ENCODE measurements at places on chromosomes 2 and 18.

DNA sequence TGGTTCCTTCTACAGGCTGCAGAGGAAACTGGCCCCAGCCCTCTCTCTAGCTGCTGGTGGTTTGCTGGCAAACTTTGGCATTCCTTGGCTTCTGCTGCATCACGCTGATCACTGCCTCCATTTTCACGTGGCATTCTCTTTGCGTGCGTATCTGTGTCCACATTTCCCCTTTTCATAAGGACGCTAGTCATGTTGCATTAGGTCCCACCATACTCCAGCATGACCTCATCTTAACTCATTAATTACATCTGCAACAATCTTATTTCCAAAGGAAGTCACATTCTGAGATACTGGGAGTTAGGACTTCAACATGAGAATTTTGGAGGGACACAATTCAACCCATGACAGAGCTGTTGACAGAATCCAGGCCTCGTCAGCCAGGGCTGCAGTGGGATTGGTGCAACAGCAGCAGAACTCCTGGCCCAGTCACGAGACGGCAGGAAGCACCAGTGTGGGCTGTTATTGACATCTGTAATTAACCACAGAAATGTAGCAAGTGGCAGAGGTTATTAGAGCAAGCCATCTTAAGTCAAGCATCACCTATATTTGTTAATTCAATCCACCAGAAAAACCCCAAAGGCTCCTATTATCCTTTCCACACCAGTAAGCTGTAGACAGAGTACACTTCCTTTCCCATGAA is 132.4 kb downstream of the TMEM163 start:
- no peak for DNase-seq

DNA sequence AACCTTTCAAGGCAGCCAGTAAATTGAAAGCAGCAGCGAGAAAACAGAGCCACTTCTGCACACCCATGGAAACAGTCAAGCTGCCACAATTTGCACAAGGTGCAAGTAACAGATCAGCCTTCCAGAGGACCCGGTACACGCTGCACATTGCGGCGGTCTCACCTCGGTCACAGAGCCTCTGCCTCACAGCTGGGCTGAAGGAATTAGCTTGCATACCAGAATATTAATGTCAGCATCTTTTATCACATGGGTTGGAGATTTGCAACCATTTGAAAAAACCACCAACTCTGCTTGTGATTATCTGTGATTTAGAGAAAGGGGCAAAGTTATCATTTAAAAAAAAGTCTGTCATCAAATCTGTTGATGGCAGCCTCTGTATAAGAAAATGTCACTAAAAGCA is 330.5 kb upstream of the TCF4 start:
- DNase-seq = no peak

GRCh38 chr2:149488706-149489440 is 98.7 kb downstream of the MMADHC start:
- DNase-seq = no peak

DNA sequence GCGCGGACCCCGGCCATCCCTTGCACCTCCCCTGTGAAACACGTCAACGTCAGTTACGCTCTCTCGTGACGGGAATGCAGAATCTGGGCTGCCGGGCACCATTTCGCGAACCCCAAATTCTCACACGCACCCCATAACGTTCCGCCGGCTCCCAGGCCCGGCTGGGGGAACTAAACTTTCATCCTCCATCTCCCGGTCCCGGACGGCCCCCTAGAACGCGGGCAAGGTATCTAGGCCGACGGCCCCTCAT is 544 bp downstream of the DNAJC27 start:
- no peak for DNase-seq

DNA sequence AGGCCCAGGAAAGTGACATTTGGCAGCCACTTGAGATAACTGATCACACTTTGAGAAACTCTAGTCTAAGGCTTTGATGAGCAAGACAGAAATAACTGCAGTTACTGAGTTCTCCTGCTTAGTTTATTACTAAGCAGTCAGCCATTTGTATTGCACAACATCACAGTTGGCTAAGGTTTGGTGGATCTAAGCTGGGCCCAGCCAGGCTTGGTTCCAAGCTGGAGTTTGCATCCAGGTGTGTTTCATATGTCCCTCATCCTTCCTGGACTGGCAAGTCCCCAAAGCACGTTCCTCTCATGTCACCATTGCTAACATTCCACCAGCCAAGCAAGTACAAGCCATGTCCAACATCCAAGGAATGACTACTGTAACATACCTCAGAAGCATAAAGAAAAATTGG is 71.3 kb upstream of the ZNF532 start:
- DNase-seq = no peak

DNA sequence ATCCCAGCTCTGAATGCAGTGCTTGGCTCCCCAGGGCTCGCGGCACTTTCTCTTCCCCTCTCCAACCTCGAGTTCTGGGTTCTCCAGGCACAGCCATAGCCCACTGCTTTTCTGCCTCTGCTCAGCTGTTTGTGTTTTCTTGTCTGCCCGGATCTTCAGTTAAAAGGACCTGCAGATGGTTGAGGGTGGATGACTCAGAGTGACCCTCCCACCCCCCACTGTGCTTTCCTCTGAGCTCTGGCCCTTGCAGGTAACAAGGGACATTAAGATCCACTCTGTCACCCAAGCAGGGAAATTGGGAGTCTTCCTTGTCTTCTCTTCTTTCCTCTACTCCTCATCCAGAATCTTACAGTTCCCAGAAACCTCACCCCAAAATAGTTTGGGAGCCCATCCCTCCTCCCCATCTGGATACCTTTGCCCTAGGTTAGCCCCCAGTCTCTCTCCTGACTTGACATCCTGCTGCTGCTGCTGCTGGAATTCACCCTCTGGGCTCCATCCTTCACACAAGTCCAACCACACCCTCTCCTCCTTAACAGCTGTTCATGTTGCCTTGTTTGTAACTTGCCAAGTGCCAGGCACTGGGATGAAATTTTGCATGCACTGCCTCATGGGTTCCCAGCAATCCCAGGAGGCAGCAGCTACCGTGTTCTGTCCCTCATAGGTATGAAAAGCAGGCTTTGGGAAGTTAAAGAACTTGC is 157.9 kb upstream of the TTC39C start:
- DNase-seq = no peak

DNA sequence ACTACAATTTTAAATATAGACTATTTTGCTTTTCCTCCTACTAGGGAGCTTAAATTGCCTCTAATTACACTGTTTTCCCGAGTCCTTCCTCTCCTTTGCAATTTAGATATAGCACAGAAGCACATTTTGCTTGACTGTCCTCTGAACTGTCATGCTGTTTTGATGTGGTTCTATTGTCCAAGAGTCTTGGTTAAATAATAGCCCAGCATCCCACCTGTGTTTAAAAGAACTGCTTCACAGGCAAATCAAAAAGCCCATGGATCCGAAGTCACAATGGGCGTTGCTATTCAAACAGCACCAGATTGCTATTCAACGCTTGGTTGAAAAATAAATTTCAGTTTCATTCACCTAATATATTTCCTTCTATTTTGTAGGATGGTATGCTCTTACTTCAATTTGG is 22.3 kb upstream of the ACTR3 start:
- DNase-seq = no peak

DNA sequence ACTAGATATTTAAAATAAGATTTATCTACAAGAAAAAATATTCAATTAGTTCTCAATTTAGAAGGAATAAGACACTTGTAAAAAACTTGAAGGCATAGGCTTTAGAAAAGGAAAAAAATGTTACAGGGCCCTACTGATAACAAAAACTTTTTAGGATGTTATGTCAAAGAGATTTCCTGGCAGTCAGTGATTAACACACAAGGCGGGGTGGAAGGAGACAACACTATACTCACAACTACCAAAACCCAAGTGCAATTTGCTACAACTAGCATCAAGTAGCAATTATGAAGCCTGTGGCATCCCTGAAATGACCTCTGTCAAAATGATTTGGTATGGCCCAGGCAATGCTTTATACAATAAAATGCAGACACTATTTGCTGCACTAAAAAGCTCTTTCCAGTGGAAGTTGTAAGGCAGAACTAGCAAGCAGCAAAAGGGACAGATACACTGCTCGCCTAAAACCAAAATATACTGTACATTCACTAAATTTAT is 15.3 kb downstream of the STRN start:
- no peak for DNase-seq

GRCh38 chr2:237180187-237180586 is 94.5 kb downstream of the COPS8 start:
- no peak for DNase-seq

GRCh38 chr2:45862843-45863242 is 211.4 kb downstream of the PRKCE start:
- no peak for DNase-seq

DNA sequence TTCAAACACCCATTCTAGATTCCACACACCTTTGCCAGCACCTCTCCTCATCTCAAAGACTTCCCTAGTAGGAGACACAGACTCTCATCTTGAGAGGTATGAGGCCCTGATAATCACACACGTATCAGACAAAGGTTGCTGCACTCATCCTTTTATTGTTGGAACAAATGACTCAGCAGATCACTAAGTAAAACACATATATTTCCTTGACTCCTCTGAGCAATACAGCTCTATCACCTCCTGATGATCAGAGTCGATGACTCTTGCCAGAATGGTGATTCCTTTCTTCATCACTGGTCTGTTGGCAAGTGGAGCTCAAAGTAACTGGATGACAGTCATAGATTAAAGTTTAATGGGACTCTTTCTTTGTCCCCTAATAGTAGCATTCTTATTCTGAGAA is 1049.2 kb upstream of the ZEB2 start:
- no peak for DNase-seq

DNA sequence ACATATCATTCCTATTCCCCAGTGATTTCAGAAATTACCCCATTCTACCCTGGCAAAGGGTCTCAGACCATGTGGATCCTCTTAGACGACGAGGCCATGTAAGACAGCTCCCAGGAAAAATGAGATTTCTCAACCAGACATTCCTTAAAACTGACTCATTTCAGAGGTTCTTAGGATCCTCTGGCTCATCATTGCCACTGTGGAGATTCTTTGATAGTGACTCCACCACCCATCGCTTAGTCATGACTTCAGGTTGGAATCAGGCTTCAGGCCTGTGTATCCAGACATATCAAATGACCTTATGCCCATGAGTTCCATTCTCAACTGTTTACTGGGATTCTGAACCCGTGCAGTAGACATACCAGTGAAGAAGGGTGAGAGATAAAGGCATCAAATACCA is 245.6 kb upstream of the TCF4 start:
- no peak for DNase-seq

DNA sequence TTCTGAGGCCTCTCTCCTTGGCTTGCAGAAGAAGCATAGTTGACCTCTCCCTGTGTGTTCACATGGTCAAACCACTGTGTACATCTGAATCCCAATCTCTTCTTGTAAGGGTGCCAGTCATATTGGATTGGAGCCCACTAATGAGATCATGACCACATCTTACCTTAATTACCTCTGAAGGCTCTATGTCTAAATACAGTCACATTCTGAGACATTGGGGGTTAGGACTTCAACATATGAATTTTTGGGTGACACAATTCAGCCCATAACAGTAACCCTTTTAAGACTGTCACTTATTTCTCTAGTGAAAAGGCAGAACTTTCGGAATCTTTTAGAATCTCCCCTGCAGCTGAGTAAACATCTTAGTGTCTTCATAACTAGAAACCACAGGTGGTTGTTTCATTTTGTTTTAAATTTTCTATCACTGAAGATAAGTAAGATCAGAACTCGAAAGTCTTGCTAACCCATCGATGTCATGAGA is 33.3 kb downstream of the BMP10 start:
- DNase-seq = no peak

Data from stimulated activated CD4-positive, alpha-beta T cell treated with anti-CD3 and anti-CD28 coated beads, Interleukin-12 subunit alpha, Interleukin-12 subunit beta, amount 100 ng/mL, for 4 hours (primary cell).